ENCODE measurements at places on chromosomes 5 and 9.

- no peak for DNase-seq
Measured at GRCh38 chr5:171826132-171826531, 40.5 kb downstream of the SMIM23 start.

GRCh38 chr5:144144956-144145751 lies 25.3 kb downstream of the YIPF5 start:
- no peak for DNase-seq

- DNase-seq, result no peak
Measured at GRCh38 chr5:147403651-147404640, 105.9 kb downstream of the DPYSL3 start.

DNA sequence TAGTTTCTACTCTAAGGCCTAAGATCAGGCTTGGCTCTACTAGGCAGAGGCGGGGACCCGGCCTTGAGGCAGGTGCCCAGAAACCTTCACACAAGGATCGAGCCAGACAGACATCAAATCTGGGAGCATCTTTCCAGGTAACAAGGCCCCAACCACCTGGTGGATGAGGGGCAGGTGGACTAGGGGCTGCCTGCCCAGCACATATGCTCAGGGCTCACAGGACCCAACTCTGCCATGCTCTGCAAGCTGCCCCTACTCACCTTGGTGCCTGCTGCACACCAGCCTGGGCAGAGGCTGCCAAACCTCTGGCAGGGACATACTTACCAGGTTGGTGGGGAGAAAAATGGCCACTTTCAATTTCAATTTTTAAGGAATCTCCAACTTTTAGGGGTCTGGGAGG lies 2.2 kb upstream of the ZNF618 start:
- no peak for DNase-seq

- DNase-seq, result no peak
Measured at GRCh38 chr5:178499352-178499751, 90.8 kb downstream of the COL23A1 start.

- no peak for DNase-seq
Measured at GRCh38 chr5:67998709-67999261, 216.8 kb upstream of the PIK3R1 start.

GRCh38 chr9:137971477-137972138 lies 94.0 kb downstream of the CACNA1B start:
- DNase-seq, result no peak
